Activated CD8-positive, alpha-beta T cell treated with anti-CD3 and anti-CD28 coated beads for 36 hours (primary cell): ENCODE measurements at places on chromosomes 5 and 9. TPM values are rescaled to one million over a fixed set of nuclear protein-coding genes. Genes with fewer than 3 reads are reported as not detected.
A peak's percentile ranks its signal among the peaks of the same experiment; 100 is the strongest.

The TXNDC8 gene
- not detected for total RNA-seq

DNA sequence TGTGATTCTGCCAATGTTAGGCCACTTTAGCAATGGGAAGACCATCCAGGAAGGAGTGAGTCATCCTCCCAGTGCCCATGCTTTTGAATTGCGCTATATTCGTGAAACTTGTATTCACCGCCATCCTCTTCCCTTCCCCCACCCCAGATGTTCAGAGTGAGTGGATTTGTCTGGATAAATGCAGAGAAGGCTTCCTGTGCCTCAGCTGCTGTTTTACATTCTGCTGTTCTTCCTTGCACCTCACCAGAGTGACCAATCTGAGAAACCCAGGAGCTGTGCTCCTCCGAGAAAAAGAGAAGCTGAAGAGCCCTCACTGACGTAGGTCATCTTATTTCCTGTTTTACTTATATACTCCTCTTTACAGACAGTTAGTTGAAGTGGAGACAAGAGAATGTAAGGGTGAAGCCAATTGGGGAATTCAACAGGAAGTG is 24.6 kb upstream of the SVEP1 start:
- peaks cover 3% of the 10 kb centered on the region for H3K27me3 ChIP-seq
- H3K36me3 ChIP-seq, result no peaks in the 10 kb centered on the region
- no peak for DNase-seq
- no peak overlapping the region for H3K27ac ChIP-seq
- no peaks in the 10 kb centered on the region for H3K4me1 ChIP-seq

DNA sequence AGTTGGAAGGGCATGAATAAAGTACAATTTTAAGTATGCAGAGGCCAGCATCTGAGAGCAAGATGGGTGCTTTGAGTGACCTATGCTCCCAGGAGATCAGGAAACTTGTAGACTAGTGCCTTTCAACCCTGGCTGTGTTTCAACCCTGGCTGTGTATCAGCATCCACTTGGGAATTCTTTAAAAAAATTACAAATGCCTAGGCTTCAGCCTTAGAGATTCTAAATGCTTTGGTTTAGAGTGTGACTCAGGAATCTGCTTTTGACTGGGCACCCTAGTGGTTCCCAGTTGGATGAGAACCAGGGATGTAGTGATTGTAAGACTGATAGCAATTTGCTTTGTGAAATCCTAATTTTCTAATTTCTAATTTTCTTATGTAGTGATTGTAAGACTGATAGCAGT is 65.6 kb downstream of the RALGPS1 start:
- no peak overlapping the region for H3K27ac ChIP-seq
- no peak overlapping the region for H3K4me3 ChIP-seq
- peaks cover 15% of the 10 kb centered on the region for H3K4me1 ChIP-seq

DNA sequence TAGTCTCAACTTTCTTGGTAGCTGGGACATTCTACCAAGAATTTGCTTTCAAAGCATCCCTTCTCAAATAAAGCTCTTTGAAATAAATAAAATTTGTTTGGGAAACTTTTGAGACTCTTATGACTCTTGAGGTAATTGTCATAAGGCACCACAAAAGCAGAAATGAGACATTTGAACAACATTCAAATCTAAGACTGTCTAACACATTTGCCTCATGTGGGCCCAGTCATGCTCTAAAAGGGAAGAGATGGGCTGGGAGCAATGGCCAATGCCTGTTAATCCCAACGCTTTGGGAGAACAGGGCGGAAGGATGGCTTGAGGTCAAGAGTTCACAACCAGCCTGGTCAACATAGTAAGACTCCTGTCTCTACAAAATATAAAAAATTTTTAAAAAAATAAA is 26.4 kb downstream of the SLC31A2 start:
- H3K4me3 ChIP-seq, result no peak overlapping the region
- H3K27me3 ChIP-seq, result no peaks in the 10 kb centered on the region
- no peak overlapping the region for H3K27ac ChIP-seq
- peaks cover 57% of the 10 kb centered on the region for H3K36me3 ChIP-seq
- H3K4me1 ChIP-seq, result no peaks in the 10 kb centered on the region
- no peak for DNase-seq

DNA sequence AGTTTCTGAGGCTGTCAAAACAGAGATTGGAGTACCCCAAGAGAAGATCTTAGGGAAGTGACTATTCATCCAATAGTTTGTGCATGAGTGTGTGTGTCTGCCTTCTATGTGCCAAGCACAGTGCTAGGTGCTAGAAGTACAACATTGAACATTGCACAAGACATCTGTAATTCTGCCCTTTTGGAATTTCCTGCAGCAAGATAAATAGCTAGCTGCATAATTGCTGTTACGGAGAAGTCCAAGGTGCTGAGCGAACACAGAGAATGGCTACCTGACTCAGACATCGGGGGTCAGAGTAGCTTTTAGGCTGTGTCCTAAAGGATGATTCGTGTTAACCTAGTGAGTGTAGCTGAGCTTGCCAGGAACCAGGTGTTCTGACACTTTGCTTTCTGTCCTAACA is 44.8 kb downstream of the PAPPA start:
- H3K4me3 ChIP-seq, result no peak overlapping the region
- peaks cover 5% of the 10 kb centered on the region for H3K27me3 ChIP-seq
- H3K4me1 ChIP-seq, result no peaks in the 10 kb centered on the region
- no peaks in the 10 kb centered on the region for H3K36me3 ChIP-seq

DNA sequence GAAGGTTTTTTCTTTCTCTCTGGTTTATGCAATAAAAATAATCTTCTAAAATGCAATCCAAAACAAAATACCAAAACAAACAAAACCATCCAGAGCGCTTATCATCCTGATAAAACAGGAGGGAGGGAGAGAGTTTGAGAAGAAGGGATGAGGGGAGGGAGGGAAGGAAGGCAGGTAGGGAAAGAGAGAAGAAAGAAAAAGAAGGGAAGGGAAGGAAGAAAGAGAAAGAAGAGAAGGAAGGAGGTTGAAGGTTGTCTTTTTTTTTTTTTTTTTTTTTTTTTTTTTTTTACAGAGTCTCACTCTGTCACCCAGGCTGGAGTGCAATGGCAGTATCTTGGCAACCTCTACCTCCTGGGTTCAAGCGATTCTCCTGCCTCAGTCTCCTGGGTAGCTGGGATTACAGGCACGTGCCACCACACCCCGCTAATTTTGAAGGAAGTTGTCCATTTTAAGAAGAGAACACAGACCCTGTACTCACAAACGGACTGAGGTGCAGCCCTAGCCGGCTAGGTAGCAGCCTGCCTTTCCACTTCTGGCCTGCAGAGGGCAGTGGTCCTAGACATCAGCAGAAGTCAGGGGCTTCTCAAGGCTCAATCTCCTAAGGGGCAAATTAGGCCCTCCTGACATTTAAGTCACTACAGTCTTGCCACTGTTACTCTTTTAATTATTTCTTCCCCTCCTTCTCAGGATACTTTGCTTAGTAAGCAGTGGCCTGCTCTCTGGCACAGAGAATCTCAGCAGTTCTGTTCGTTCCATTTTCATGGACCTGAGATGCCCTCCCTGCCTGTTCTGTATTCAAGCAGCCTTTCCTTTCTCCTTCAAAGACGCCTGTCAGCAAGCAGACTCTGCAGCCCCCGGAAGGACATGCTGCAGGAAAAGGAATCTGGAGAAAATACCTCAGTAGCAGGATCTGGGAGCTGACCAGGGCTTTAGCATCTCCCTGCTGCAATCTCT is 76.4 kb downstream of the EPB41L4B start:
- H3K4me1 ChIP-seq, result no peaks in the 10 kb centered on the region
- peak; percentile 85 for DNase-seq
- H3K36me3 ChIP-seq, result no peaks in the 10 kb centered on the region
- H3K27ac ChIP-seq, result no peak overlapping the region
- no peak overlapping the region for H3K4me3 ChIP-seq
